Smooth muscle cell of trachea (primary cell): ENCODE measurements at places on chromosomes 7 and 10. TPM values are rescaled to one million over a fixed set of nuclear protein-coding genes. Genes with fewer than 3 reads are reported as not detected.

RELN gene
- total RNA-seq: 4.7 and 6.0 TPM in 2 replicates

ARID5B gene
- 92.2 and 105 TPM in 2 replicates for total RNA-seq

HTR5A gene
- not detected in 2 replicates for total RNA-seq

GPER1 gene
- 4.5 and 4.9 TPM in 2 replicates for total RNA-seq

ADAMTS14 gene
- 14.8 and 29.4 TPM in 2 replicates for total RNA-seq

CALD1 gene
- total RNA-seq: 176 and 232 TPM in 2 replicates

EGFR gene
- 87.7 and 88.3 TPM in 2 replicates for total RNA-seq

ZEB1 gene
- total RNA-seq: 181 and 275 TPM in 2 replicates

TYW1B gene
- total RNA-seq: 5.2 and 5.8 TPM in 2 replicates

ANXA8 gene
- 0.15 and 0.33 TPM in 2 replicates for total RNA-seq

CRYGN gene
- total RNA-seq: 0.58 and 0.83 TPM in 2 replicates

OPN1SW gene
- not detected in 2 replicates for total RNA-seq

GRM8 gene
- total RNA-seq: not detected in 2 replicates

MMP21 gene
- 0.17 TPM in 1 of 2 replicates, not detected in the other for total RNA-seq

STAG3 gene
- 0.66 and 1.6 TPM in 2 replicates for total RNA-seq

ABI1 gene
- 30.4 and 31.6 TPM in 2 replicates for total RNA-seq

HKDC1 gene
- under 0.01 and 0.50 TPM in 2 replicates for total RNA-seq

JCAD gene
- 2.0 and 8.9 TPM in 2 replicates for total RNA-seq

SLC26A3 gene
- not detected in 2 replicates for total RNA-seq

UTF1 gene
- total RNA-seq: not detected in 2 replicates

METTL27 gene
- total RNA-seq: 7.1 and 36.6 TPM in 2 replicates

HMX2 gene
- total RNA-seq: not detected in 2 replicates

SPDYE2 gene
- not detected in 2 replicates for total RNA-seq

MET gene
- 12.6 and 17.5 TPM in 2 replicates for total RNA-seq

CCDC172 gene
- not detected in 2 replicates for total RNA-seq

VPS37D gene
- total RNA-seq: 6.4 and 12.2 TPM in 2 replicates

COBL gene
- total RNA-seq: under 0.01 TPM in 1 of 2 replicates, not detected in the other

CDH23 gene
- 0.17 and 0.29 TPM in 2 replicates for total RNA-seq

NODAL gene
- total RNA-seq: not detected in 2 replicates

ABCB1 gene
- 10.5 and 11.9 TPM in 2 replicates for total RNA-seq

CLDN3 gene
- 0.33 TPM in 1 of 2 replicates, not detected in the other for total RNA-seq

ZNF92 gene
- total RNA-seq: 4.1 and 6.3 TPM in 2 replicates

LSM5 gene
- total RNA-seq: 12.9 and 41.9 TPM in 2 replicates

CYP2E1 gene
- total RNA-seq: 0.33 and 0.44 TPM in 2 replicates

TMEM229A gene
- total RNA-seq: not detected in 2 replicates

PLAC9 gene
- 15.5 and 28.7 TPM in 2 replicates for total RNA-seq

VSIR gene
- total RNA-seq: 15.1 and 95.4 TPM in 2 replicates

PURB gene
- 13.2 and 19.1 TPM in 2 replicates for total RNA-seq
